Stimulated activated CD4-positive, alpha-beta T cell treated with anti-CD3 and anti-CD28 coated beads, Interleukin-12 subunit alpha, Interleukin-12 subunit beta, amount 100 ng/mL, for 48 hours (primary cell): ENCODE measurements at places on chromosomes 5 and 9.

DNA sequence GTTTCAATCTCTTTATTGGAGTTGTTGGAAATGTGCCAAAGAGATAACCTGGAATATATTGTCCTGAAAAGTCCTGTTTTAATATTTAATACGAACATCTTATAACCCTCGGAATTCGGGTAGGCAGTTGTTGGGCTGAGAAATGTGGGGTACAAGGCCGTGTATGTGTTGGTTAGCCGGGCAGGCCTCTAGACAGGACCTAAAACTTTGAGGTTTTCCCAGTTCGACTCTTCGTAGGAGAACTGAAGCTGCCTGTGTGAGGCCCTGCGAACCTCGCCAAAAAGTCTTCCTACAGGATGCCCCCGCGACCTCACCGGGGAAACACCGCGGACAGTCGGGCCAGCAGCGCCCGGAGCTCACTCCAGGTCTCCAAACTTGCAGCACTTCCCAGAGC is 583 bp upstream of the TJP2 start:
- DNase-seq, result no peak

DNA sequence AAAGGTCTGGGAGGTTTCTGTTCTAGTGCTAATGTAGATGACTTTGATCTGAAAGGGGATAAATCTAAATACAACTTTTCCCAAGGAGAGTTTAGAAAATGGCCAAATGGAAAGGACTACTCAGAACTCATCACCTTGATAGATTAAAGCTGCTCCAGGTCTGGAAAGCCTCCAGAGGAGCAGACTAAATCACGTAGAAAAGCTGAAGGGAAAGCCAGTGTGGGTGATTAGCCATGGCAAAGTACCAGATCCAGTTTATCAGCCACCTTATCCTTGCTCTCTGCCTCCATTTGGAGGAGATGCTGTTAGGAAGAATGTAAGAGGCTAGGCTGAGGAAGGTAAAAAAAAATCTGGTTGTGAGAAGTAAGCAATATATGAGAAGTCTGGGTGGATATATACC is 120.7 kb upstream of the RAI14 start:
- no peak for DNase-seq

- DNase-seq, result no peak
Measured at GRCh38 chr9:129714511-129715061, 38.3 kb downstream of the PTGES start.

GRCh38 chr9:21316860-21317259 is 11.7 kb upstream of the IFNA5 start:
- DNase-seq, result no peak
